ENCODE measurements at places on chromosomes 1 and 21. TPM values are rescaled to one million over a fixed set of nuclear protein-coding genes. Genes with fewer than 3 reads are reported as not detected.

Gene KCTD3
- total RNA-seq = 12.4 TPM

Gene SELENOF
- total RNA-seq = 69.8 TPM

Gene DPYD
- 10.3 TPM for total RNA-seq

Gene E2F2
- 0.35 TPM for total RNA-seq

Gene AMY2B
- total RNA-seq = 19.1 TPM

Gene C1orf53
- 6.2 TPM for total RNA-seq

DNA sequence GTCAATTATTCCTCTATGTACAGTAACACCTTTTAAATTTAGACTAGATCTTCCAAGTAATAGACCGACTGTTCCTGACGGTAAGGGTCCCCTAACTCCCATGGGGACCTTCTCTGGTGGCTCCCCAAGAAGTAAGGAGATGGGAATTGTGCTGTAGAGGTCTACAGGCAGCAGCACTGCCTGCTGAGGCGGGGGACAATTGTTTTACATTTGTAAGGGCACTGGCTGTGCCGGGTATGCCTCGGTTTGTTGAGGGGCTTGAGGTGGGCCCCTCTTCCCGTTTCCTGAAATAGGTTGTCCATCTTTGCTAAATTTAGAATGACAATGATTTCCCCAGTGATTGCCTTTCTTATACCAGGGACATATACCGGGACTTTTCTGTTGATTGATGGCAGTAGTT lies 13.1 kb upstream of the L1TD1 start:
- no peak for DNase-seq

- DNase-seq = peak; percentile 73
These were observed 1.9 kb downstream of the MANEAL start for GRCh38 chr1:37795340-37796125.

- no peak for DNase-seq
These were observed 23.9 kb downstream of the SLC2A1 start for GRCh38 chr1:42934541-42935312.

DNA sequence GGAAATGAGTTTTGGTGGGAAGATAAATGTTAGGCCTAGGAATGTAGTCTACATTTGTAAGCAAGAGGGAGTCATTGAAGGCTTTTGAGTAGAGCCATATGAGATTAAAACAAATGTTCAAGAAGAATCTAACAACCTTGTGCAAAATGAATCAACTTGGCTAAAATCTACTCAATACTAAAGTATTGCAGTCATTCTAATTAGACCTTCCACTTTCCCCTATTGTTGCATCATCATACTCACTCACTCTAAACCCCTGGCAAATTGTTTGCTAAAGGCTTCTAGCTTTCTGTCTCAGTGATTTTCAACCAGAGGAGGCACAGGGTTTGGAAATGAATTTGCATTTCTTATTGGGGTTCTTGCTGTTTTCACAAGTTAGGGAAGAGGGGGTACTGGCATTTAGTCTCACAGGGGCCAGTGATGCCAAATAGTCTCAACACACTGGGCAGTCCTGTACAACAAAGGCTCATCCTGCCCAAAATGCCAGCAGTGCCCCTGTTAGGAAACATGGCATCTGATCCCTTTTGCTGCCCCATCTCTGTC lies 85.3 kb downstream of the SEC16B start:
- DNase-seq = no peak
